ENCODE measurements at places on chromosomes 5 and 9.

- no peak overlapping the region for H3K27ac ChIP-seq
- H3K4me1 ChIP-seq, result no peaks in the 10 kb centered on the region
- no peak for DNase-seq
- no peaks in the 10 kb centered on the region for H3K27me3 ChIP-seq
These were observed 54.1 kb upstream of the DMRTA1 start for GRCh38 chr9:22392523-22392922.

GRCh38 chr5:160491438-160491837 lies 69.8 kb downstream of the PTTG1 start:
- H3K4me1 ChIP-seq, result no peaks in the 10 kb centered on the region
- H3K36me3 ChIP-seq, result no peaks in the 10 kb centered on the region
- no peak overlapping the region for H3K4me3 ChIP-seq

DNA sequence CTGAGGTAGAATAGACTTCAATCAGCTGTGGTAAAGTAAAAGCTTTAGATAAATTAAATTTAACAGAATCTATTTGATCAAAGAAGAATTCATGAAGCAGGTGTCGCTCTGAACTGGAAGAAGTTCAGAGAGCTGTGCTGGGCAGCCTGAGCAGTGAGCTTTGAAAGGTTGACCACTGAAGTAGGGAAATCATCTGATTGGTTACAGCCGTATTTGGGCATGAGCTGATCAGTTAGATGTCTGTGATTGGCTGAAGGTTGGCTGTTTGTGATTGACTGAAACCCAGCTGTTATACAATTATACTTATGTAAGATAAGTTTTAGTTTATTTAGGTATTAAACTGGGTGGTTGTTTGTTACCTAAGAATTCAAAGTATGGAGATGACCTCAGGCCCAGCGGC lies 1174.6 kb downstream of the CDH9 start:
- H3K27me3 ChIP-seq, result no peaks in the 10 kb centered on the region
- H3K4me3 ChIP-seq, result no peak overlapping the region
- no peak overlapping the region for H3K27ac ChIP-seq
- no peaks in the 10 kb centered on the region for H3K4me1 ChIP-seq

DNA sequence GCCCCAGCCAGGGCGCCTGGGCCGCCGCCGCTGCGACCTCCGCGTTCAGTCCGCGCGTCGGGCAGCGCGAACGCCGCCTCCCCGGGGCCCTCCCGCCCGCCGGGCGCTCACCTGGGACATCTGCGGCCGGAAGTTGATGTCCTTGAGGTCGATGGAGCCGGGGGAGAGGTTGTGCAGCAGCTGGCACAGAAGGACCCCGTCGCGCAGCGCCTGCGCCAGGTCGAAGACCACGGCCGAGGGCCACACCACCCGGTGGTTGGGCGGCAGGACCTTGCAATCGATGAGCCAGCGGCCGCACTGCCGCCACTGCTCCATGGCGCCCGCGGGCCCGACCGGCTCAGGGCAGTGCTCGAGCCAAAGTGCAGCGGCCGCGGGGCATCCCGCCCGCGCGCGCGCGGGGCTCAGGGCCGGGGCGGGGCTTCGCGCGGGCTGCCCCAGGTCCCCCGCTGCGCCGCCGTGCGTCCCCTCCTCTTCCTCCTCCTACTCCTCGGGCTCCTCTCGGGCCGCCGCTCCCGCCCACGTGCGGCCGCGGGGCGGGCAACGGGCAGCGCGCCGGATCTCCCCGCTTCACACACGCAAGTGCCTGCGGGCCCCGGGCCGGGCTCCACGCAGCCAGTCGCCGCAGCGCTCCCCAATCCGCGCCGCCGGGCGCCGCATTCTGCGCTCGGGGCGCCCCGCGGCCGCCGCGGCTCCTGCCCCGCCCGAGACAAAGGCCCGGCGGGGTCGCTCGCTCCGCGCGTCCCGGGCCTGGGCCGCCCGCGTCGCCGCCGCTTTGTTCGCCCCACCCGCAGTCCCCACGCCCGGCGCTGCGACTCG lies at the start of gene VAV2:
TSS of gene VAV2 (minus strand) at position 361 of the 816 bp plus-strand sequence. CDS start at position 315, 46 bp downstream.
- DNase-seq, result no peak
- H3K4me1 ChIP-seq, result peaks cover 21% of the 10 kb centered on the region
- H3K27me3 ChIP-seq, result peaks cover 14% of the 10 kb centered on the region
- no peak within 1 kb of the TSS for H3K27ac ChIP-seq
- peak within 1 kb of the TSS; percentile 73 for H3K4me3 ChIP-seq

GRCh38 chr5:125129151-125129806 lies 382.8 kb upstream of the ZNF608 start:
- H3K36me3 ChIP-seq, result no peaks in the 10 kb centered on the region
- H3K4me1 ChIP-seq, result no peaks in the 10 kb centered on the region
- H3K4me3 ChIP-seq, result no peak overlapping the region

GRCh38 chr5:95993266-95993665 lies 31.6 kb upstream of the ELL2 start:
- H3K4me1 ChIP-seq, result no peaks in the 10 kb centered on the region
- DNase-seq, result no peak
- H3K27ac ChIP-seq, result no peak overlapping the region
- H3K4me3 ChIP-seq, result no peak overlapping the region

GRCh38 chr5:132526290-132526973 lies 16.9 kb downstream of the IL5 start:
- H3K4me1 ChIP-seq, result peaks cover 10% of the 10 kb centered on the region
- no peak overlapping the region for H3K4me3 ChIP-seq
- H3K27me3 ChIP-seq, result no peaks in the 10 kb centered on the region
- no peak overlapping the region for H3K27ac ChIP-seq

DNA sequence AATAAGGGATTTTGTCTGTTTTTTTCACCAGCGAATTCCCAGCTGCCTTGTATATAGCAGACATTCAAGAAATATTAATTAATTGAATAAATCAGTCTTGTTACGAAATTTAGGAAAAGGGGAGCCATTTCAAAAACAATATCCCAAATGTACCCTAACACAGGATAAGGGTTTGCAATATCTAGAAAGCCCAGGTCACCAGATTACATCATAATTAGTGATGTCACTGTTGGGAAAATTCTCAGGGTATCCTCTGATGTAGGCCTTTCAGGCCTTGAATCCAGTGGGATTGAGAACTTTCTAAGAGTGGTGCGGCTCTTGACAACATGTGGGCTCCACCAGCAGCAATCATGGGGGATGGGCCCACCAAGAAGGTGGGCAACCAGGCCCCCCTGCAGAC lies at the start of gene ACTL7A:
TSS of gene ACTL7A (plus strand) at position 270 of the 400 bp plus-strand sequence. CDS start at position 327, 57 bp downstream.
- no peak within 1 kb of the TSS for H3K27ac ChIP-seq
- H3K4me1 ChIP-seq, result no peaks in the 10 kb centered on the region
- no peak for DNase-seq
- no peaks in the 10 kb centered on the region for H3K36me3 ChIP-seq
- no peak within 1 kb of the TSS for H3K4me3 ChIP-seq

- no peaks in the 10 kb centered on the region for H3K27me3 ChIP-seq
- DNase-seq, result no peak
- no peaks in the 10 kb centered on the region for H3K4me1 ChIP-seq
These were observed 28.2 kb downstream of the PRELID2 start for GRCh38 chr5:145806923-145807322.

DNA sequence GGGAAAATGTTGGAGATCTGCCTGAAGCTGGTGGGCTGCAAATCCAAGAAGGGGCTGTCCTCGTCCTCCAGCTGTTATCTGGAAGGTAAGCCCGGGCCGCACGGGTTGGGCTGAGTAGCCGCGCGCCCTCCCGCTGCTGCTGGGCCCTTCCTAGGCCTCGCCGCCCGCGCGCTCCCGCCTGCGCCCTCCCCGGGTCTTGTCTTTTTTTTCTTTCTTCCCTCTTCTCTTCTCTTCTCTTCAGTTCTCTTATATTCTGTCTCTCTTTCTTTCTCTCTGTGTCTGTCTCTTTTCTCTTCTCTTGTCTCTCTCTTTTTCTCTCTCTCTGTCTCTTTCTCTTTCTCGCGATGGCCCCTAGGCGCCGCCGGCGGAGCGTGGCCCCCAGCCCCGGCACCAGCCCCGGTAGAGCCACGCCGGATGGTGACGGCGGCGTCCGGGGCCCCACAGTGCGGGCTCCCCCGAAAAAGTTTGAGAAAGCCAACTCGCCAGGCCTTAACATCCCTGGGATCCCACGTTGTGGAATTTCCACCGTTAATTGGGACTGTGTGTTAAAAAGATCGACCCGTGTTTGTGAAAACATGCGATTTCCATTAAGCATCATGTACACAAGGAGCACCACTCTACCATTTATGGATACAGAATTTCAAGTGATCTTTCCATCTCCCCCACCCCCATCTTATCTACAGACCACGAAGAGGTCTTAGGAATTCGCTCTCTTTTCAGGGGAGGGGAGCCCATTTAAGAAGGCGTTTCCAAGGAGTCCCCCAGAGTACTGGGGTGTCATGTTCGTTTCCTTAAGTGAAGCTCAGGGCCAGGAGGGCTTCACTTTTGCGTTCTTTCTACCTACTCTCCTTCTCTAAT lies 616 bp downstream of the ABL1 start:
- H3K4me1 ChIP-seq, result no peaks in the 10 kb centered on the region
- H3K27me3 ChIP-seq, result no peaks in the 10 kb centered on the region
- no peak for DNase-seq
- H3K36me3 ChIP-seq, result no peaks in the 10 kb centered on the region

- H3K27ac ChIP-seq, result no peak overlapping the region
- no peaks in the 10 kb centered on the region for H3K36me3 ChIP-seq
- DNase-seq, result no peak
These were observed 81.0 kb downstream of the ARHGEF28 start for GRCh38 chr5:73706963-73707362.

DNA sequence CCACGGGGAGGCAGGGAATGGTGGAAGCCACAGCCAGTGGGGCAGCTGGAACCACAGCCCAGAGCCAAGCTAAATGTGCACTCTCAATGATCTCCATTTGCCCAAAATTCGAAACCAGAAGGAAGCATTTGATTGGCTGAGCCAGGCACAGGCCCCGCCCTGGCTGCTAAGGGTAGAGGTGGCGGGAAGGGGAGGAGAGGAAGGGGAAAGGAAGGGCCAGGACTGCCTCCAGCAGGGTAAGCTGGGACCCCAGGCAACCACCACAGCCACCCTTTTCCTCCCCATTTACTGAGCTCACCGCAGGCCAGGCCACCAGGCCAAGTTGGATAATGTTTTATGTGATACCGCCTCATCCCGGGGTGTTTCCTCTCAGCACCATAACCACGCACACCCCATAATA lies 100.3 kb upstream of the RAPGEF1 start:
- H3K27ac ChIP-seq, result peak overlapping the region; percentile 41
- H3K4me3 ChIP-seq, result no peak overlapping the region
- no peak for DNase-seq
- no peaks in the 10 kb centered on the region for H3K36me3 ChIP-seq
- no peaks in the 10 kb centered on the region for H3K27me3 ChIP-seq

DNA sequence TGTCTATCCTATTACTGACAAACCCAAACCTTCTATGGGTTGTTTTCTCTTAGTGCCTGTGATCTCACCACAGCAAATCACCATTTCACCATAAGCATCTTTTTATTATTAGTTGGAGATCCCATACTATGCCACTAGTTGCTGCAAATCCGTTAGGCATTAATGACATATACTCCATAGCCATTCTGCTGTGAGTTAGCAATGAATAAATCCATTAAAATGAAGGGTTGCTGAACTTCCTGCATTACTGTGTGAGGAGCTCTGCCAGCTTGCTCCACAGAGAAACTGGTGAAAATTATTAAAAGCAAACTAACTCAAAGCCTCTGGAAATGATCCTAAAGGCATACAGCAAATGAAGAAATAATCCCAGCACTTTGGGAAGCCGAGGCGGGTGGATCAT lies 102.0 kb downstream of the CFAP95 start:
- H3K4me3 ChIP-seq, result no peak overlapping the region
- no peaks in the 10 kb centered on the region for H3K36me3 ChIP-seq
- H3K4me1 ChIP-seq, result no peaks in the 10 kb centered on the region
- H3K27me3 ChIP-seq, result no peaks in the 10 kb centered on the region

DNA sequence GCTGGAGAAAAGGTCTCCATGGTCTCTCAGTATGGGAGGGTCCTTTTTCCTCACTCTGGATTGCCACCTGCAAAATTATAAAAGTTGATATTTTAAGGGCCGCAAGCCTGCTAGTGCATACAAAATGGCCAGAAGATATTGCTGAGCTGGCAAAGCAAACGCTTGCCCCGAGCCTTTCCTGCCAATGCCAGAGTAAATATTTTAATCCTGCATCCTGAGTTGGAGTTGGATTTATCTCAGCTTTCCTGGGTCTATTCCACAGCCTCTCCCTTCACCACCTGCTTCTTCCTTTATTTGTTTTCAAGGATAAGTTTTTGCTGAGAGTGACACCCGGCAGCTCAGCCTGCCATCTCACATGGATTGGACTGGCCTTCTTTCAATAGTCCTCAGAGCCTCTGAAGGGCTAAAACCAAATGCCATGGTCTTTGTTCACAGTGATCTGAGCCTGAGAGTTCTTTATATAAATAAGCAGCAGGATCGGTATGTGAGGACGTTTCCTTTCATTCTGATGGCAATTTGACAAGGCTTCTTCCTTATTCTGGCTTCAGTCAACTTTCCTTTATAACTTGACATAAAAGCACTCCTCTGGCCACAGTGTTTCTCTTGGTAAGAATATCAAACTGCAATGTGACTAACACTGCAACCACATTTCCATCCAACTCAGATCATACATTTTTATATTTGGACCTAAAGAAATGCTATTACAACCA lies 170.1 kb downstream of the ADAMTS12 start:
- DNase-seq, result no peak
- no peak overlapping the region for H3K27ac ChIP-seq
- no peaks in the 10 kb centered on the region for H3K4me1 ChIP-seq
- no peaks in the 10 kb centered on the region for H3K36me3 ChIP-seq
- no peak overlapping the region for H3K4me3 ChIP-seq

DNA sequence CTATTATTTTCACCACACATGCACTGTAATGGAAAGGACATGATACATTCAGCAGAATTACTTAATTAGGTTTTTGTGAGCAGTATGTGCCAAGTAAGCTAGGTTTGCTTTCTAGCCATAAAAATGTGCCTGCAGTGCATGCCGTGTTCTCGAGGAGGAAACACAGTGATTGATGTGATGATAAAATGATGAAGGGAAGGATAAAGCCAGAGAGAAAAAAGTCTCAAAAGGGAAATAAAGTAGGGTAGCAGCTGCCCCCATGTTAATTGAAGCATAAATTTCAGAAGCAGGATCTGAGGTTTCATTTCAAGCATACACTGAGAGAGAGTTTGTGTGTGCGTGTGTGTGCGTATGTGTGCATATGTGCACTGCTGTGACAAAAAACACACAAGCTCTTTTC lies 714.2 kb upstream of the C9orf72 start:
- H3K4me3 ChIP-seq, result no peak overlapping the region
- H3K27me3 ChIP-seq, result no peaks in the 10 kb centered on the region
- H3K36me3 ChIP-seq, result no peaks in the 10 kb centered on the region
- no peak for DNase-seq
- H3K4me1 ChIP-seq, result no peaks in the 10 kb centered on the region

- no peaks in the 10 kb centered on the region for H3K4me1 ChIP-seq
- no peaks in the 10 kb centered on the region for H3K27me3 ChIP-seq
- no peaks in the 10 kb centered on the region for H3K36me3 ChIP-seq
- no peak overlapping the region for H3K4me3 ChIP-seq
- no peak overlapping the region for H3K27ac ChIP-seq
These were observed 50.0 kb downstream of the DAPK1 start for GRCh38 chr9:87547671-87548081.
